ENCODE measurements at places on chromosomes 6 and 20.
A peak's percentile ranks its signal among the peaks of the same experiment; 100 is the strongest.

GRCh38 chr20:63443606-63444395 is 28.7 kb downstream of the KCNQ2 start:
- DNase-seq = no peak

GRCh38 chr20:56945057-56945456 is 316.0 kb downstream of the TFAP2C start:
- DNase-seq = peak; percentile 27

- no peak for DNase-seq
Observed at GRCh38 chr6:103326760-103327757, 1532.7 kb downstream of the HACE1 start.

DNA sequence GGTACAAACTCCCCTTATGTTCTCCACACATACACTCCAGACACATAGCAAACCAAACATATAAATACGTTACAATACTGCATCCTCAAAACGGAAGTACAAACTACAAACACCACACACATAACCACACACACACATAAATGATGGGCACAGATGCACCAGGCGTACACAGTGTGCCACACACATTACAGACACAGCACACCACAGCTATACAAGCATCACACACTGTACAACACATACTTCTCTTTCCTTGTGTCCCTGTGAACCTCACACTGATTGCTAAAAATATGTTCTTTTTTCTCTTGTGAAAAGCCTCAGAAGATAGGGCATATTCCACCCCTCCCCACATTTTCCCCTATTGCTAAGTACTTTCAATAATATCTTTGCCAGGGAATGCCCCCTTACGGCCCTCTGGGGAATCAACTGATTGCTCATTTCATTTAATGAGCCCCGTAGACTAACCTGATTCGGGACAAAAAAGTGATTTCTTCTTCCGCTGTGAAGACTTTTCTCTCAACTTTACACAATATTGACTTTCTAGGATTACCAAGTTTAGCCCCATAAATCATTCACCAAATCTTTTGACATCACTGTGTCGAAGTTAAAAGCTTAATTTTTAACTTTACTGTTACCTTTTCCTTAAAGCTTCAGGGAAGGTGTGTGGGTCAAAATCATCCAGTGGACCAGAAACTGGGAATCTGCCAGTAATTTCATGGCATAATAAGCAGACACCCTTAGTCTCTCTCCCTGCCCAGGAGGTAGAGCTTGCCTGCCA is at the start of gene SLC17A1:
Gene SLC17A1, minus strand, starts transcription at position 521 of the 775 bp plus-strand sequence. CDS start 1,495 bp downstream, outside the sequence.
- DNase-seq = no peak

- peak; percentile 52 for DNase-seq
Observed at GRCh38 chr6:12595161-12595811, 121.3 kb upstream of the PHACTR1 start.

Data from NB4 (cell line).